ENCODE measurements at places on chromosomes 2 and 18.

GRCh38 chr2:57432528-57432927 is 614.1 kb upstream of the VRK2 start:
- DNase-seq: no peak

- DNase-seq: peak; percentile 93
Measured at GRCh38 chr18:58580623-58581022, 48.3 kb downstream of the ALPK2 start.

GRCh38 chr2:144441711-144442141 is 78.2 kb downstream of the ZEB2 start:
- no peak for DNase-seq

GRCh38 chr18:47772374-47773248 is 157.8 kb downstream of the SMAD2 start:
- DNase-seq: peak; percentile 36

DNA sequence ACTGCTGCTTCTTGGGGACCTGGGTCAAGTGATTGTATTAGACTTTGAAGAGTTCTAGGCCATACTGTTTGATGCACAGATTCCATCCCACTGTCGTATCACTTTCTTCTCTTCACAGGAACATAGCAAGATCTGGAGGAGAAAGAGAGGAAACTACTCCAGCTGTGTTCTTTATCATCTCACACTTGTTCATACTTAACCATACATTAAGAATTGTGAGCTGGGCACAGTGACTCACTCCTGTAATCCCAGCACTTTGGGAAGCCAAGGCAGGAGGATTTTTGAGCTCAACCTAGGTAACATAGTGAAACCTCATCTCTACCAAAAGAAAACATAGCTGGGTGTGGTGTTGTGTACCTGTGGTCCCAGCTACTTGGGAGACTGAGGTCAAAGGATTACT is 111.7 kb downstream of the PARD3B start:
- no peak for DNase-seq
